Activated CD4-positive, alpha-beta T cell treated with anti-CD3 and anti-CD28 coated beads, Interleukin-2, amount 50 U/mL, for 16 hours (primary cell): ENCODE measurements at places on chromosomes 2 and 18.

GRCh38 chr2:62339413-62339812, 143.5 kb downstream of the B3GNT2 start:
- DNase-seq: no peak

DNA sequence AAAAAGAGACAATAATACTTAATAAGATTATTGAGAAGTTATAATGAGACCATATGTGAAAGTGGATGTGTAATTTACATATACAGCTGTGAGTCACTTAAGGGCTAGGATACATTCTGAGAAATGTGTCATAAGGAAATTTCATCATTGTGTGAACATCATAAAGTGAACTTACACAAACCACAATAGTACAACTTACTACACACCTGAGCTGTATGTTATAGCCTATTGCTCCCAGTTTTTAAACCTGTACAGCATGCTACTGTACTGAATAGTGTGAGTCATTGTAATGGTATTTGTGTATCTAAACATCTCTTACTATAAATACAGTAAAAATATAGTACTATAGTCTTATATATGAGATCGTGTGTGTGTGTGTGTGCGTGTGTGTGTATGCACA, 1420.3 kb upstream of the PIK3C3 start:
- no peak for DNase-seq

- DNase-seq: no peak
Observed at GRCh38 chr18:76099931-76100457, 395.0 kb downstream of the ZNF516 start.

- DNase-seq: no peak
Observed at GRCh38 chr2:149727927-149728326, 140.4 kb upstream of the MMADHC start.

DNA sequence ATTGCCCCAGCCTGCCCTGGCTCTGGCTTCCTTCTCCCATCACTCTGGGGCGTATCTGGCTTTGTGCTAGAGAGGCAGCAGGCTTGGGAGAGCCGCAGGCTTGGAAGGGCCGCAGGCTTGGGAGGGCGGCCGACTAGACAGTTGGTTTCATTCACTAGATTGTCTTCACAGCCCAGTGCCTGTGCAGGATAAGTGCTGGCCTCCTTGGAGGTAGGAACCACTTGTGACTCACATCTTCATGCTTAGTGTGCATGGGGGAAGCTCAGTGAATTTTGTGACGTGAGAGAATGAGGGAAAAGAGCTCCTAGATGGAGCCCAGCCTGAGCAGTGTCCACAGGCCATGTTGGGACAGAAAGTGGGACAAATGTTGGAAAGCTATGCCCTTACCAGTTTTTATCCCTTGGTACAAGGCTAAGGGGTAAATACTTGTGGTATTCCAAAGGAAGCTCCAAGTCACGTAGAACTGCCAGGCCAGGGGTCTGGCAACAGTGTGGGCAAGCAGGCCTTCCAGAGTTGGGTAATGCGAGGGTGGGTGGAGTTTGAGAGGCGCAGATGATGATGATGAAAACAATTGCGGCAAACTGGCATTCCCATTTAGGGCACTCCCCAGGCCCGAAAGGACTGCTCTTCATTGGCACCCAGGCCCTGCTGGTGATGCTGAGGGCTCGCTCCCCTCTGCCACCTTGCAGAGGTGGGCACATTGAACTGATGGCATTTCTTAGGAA, 100.1 kb downstream of the DDX1 start:
- DNase-seq: no peak

DNA sequence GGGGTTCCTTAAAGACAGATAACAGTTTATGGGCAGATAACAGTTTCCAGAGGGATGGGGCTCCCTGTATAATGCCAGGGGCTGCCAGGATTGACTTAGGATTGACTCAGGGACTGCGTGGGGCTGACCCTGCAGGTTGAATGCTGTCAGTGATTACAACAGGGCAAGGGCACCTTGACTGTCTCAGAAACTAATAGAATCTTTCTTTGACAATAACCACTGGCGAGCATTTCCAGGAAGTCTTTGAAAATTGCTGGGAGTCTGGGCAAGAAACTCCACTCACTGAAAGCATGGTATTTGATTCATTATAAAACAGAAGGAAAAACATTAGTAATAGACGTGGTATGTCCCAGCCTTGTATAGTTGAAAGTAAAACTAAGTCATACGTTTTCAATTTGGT, 101.0 kb downstream of the GPD2 start:
- DNase-seq: no peak

- no peak for DNase-seq
Observed at GRCh38 chr2:239756790-239757760, 268.1 kb downstream of the NDUFA10 start.

DNA sequence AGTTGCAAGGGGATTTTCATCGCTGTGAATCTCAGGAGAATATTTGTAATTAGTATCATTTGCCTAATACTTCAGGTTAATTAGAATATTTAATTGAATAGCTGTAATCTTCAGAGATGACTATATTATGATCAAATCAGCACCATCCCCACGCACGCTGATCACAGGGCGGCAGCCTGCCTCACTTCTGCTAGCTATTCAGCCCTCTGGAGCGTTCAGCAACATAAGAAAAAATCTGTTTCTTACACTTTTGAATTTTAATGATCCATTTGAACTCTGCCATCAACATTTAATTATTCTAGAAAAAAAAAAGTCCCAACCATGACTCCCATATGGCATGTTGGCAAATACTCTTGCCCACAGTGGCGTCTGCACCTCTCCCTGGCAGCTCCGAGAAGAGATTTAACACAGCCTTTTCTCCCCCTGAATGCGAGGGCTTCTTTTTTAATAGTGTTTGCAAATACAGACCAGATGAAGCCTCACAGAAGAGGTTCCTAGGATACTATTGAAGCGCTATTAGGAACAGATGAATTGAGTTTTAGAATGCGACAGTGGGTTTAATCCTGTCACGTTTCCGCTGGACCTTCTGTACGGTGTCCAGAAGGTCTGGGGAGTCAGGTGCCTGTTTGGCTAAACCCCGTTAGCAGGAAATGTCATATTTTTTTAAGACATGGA, 731.9 kb upstream of the SALL3 start:
- DNase-seq: no peak

DNA sequence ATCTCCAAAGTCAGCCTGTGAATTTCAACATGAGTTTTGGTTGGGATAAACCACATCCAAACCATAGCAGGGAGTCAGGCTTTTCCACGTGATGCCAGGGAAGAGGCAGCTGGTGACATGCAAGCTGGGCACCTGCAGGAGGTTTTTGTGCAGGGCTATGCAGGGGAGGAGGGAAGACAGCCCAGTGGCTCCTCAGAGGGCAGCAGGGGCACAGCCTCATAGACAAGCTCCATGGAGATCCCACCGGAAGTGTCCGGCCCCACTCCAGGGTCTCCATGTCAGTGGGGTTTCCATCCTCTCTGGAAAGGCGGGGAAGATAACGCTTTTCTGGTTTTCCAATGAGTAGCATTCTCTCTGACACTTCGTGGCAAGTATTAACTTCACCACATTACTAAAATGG, 135.6 kb upstream of the TPO start:
- no peak for DNase-seq

DNA sequence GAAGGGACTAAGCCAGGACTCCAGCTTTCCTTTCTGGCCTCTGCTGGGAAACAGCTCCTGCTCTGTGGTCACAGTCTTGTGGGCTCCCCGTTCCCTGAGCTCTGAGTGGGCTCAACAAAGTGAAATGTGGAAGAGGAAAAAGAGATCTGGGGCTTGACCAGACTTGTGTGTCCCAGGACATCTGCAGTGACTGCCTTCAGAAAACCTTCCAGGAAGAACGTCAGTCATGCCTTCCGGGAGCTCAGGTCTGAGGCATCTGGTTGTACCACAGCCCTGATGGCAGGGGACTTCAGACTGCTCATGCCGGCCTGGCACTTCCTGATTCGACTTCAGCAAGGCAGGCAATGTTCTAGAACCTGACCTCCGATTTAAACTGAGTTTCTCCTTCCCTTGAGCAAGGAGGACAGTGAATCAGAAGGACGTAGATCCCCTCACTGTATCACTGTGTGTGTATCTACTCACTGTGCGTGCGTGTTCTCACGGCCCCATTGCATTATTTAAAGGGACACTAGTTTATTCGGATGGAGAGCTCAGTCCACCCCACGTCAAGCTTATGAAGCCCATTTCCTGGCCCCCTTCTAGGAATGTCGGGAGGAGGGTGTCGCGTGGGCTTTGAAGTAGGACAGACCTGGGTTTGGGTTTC, 548 bp upstream of the FBLN7 start:
- no peak for DNase-seq

- no peak for DNase-seq
Observed at GRCh38 chr2:105557021-105557920, 158.4 kb upstream of the FHL2 start.

GRCh38 chr18:70069382-70069781, 121.7 kb upstream of the CD226 start:
- no peak for DNase-seq

GRCh38 chr2:20585710-20586594, 64.9 kb downstream of the HS1BP3 start:
- DNase-seq: no peak

GRCh38 chr2:134231965-134232340, 21.9 kb upstream of the MGAT5 start:
- DNase-seq: peak; percentile 30

GRCh38 chr2:43155851-43156411, 70.5 kb downstream of the ZFP36L2 start:
- DNase-seq: no peak

- no peak for DNase-seq
Observed at GRCh38 chr18:50313031-50313607, 25.6 kb upstream of the CXXC1 start.

GRCh38 chr2:24824966-24825882, 32.0 kb downstream of the CENPO start:
- peak; percentile 37 for DNase-seq

DNA sequence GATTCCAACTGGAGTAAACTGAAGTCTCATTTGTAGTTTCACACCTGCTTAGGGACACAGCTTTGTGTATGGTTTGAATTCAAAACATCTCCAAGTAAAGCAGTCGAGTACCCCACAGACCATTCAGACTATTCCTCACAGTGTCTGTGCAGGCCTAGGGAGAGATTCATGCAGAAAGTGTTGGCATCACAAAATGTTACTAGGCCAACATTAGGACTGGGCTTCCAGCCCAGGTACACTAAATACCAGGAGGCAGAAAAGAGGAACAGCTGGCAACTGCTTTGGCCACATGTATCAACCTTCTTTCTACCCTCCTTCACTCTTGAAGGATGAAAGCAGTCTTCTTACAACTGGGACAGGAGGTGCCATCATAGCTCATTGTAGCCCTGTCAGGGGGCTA, 270.4 kb upstream of the TMEFF2 start:
- DNase-seq: no peak

DNA sequence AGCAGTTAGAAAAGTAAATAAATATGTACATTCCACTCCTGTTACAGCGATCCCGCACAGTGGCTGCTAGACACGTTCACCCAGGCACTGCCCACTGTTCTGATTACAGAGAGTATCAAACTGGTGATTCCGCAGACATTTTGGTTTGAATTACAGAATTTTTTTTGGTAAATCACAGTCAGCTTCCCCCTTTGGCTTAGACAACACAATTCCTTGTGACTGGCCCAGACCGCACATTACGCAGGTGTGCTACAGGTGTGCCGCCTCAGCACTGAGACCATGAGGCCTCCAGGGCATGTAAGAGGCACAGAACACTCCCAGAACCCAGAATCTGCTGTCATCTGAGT, 112.3 kb downstream of the PXDN start:
- DNase-seq: no peak

DNA sequence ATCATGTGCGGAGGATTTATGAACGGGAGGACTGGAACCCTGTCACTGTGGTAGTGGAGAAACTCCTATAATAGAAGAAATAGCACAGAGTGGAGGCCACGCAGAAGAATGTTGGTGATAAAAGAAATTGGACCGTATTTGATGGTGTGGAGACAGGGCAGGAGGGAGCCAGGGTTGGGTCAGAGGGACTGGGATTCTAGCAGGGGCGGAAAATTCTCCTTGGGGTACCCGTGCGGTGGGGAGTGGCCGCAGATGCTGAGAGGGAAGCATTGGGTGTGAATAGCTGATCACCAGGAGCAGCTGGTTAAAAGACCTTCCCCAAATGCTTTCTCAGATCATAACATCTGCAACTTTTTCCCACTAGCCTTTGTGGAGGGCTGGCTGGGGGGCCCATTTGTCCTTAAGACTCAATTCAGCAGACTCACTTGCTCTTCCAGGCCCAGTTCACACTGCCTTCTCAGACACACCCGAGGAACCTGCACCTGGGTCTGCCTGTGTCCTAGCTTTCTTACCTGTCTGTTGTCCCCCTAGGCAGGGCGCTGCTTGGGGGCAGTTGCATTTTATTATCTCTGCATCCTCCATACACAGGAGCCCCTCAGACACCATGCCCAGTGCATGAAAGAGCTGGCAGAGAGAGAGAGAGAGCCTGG, 7.1 kb downstream of the SH3BP4 start:
- no peak for DNase-seq

DNA sequence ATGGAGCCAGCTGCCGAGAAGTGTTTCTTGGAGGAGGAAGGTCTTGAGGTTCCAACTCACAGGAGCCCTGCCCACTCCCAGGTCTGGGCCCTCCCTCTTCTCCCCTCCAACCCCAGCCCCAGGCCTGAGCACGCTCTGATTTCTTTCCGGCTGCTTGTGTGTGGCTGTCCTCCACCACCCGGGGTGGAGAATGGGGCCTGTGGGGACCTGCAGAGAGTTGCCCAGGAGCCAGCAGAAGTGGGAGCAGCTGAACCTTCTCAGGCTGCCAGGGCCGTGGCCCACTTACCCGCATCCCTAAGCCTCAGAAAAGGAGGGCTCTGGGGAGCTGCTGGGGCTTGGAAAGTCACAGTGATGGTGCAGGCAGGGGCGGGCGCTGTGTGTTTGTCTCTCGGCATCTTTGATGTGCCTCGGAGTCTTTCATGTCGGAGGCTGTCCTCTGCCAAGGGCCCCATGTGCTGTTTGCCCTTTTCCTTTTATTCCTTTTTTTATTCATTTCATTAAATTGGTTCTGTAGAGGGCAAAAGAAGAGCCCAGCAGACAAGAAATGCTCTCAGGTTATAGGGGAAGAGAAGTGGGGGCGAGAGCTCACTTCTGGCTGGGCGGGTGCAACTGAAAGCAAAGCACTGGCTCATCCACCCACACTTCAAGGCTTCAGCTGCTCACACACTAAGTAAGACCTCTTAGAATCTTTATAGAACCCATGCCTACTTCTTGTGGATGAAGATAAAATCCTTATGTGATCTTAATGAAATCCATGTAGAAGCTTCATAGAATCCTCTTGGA, 52.5 kb downstream of the SDC1 start:
- no peak for DNase-seq

DNA sequence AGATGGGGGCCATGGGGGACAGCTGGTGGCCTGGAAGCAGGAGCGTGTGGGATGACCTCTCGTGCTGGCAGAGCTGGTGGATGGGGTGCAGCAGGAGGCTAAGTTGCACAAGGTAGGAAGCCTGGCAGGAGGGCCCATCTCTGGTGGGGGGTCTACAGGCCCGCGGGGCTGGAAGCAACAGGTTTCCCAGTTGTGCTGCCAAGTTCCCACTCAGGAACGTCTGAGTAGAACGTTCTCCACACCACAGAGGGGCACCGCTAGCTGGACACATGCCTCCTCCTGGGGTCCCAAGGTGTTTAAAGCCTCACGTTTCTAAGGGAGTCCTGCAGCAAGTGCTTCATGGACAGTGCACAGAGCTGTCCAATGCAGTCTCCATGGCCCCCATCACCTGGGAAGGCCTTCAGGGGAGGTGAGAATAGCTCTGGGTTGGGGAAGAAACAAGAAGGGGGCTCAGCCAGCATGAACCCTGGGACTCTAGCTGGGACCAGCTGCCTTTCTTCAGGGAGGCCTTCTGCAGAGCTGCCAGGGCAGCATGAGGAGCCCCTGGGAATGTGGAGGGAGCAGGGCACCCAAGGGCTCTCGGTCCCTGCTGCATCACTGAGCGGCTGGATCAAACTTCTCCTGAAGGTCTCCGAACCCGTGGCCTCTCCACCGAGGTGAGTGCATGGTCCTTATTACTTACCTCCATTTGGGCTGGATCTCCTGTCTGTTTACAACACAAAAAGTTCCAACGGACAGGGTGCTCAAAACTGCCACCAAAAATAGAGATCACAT, 80.0 kb downstream of the TWIST2 start:
- DNase-seq: no peak
